HT1080 (cell line): ENCODE measurements at places on chromosomes 16 and 17. TPM values are rescaled to one million over a fixed set of nuclear protein-coding genes. Genes with fewer than 3 reads are reported as not detected.

The RNF157 gene
- 0.10 and 0.23 TPM in 2 replicates for total RNA-seq

The HEATR9 gene
- not detected in 2 replicates for total RNA-seq

The COTL1 gene
- 187 and 217 TPM in 2 replicates for total RNA-seq

The BICDL2 gene
- total RNA-seq, result not detected in 2 replicates

The CHRNE gene
- not detected in 2 replicates for total RNA-seq

The BAIAP3 gene
- total RNA-seq, result 0.13 and 0.50 TPM in 2 replicates

The GDPD1 gene
- 0.77 and 1.5 TPM in 2 replicates for total RNA-seq

The C16orf92 gene
- not detected in 2 replicates for total RNA-seq

The SKAP1 gene
- 0.18 TPM in 1 of 2 replicates, not detected in the other for total RNA-seq

The PGP gene
- 40.0 and 50.1 TPM in 2 replicates for total RNA-seq

The ABCC12 gene
- not detected in 2 replicates for total RNA-seq

The IRX5 gene
- 0.13 and 0.85 TPM in 2 replicates for total RNA-seq

DNA sequence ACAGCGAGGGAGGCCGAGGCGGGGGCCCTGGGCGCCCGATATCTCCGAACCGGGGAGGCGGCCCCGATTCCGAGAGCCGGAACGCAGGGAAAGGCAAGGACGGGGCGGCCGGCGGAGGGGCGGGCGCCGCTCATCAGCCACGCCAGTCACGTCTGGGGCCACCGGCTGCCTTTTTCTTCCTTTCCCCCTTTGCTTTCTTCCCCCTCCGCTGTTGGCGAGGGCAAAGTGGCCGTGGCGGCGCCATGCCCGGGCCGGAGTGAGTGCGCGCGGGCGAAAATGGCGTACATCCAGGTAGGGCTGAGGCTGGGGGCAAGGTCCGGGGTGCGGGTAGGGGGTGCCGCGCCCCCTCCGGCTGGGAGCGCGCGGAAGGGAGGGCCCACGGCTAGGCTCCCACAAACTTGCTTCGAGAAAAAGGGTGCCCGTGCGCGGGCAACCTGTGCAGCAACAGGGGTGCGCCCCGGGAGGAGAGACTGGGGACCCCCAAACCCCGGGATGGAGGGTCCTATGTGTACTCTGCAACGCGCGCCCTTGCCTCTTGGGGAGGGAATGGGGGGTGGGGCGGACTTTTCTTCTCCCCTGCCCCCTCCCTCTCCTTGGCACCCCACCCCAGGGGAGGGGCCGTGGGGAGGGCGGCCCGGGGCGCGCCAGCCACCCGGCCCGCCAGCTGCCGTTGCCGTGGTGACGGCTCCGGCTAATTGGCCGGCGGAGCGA is 486 bp downstream of the SYT17 start:
- DNase-seq, result no peak

GRCh38 chr16:35714665-35715064 is 2255.3 kb downstream of the TP53TG3F start:
- DNase-seq, result no peak

DNA sequence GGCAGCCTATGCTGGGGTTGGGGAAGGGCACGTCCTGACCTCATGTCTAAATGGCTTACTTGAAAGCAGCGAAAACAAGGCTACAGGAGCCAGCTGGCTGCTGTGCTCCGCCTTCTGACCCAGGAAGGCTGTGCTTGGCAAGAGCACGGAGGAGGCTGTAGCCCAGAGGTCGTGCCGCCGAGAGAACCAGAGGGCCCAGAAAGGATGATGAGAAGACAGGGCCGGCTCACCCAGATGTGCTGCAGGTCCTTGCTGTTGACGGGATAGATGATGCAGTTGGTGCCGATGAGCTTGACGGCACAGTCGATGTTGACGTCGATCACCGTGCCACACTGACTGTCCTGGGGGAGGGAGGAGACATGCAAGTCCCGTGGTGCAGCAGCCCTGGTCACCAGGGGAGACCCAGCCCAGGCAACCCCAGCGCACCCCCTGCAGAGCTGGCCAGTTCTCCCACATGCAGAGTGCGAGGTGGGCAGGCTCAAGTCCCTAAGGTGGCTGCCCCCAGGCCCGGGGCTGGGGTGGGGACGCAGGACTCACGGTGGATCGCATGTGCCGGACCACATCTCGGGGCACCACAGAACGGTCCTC is 20.7 kb downstream of the SPHK1 start:
- DNase-seq, result no peak

- peak; percentile 73 for DNase-seq
Observed at GRCh38 chr16:77273-77806, 685 bp upstream of the MPG start.

- no peak for DNase-seq
Observed at GRCh38 chr17:50605429-50605828, 29.3 kb upstream of the ABCC3 start.

DNA sequence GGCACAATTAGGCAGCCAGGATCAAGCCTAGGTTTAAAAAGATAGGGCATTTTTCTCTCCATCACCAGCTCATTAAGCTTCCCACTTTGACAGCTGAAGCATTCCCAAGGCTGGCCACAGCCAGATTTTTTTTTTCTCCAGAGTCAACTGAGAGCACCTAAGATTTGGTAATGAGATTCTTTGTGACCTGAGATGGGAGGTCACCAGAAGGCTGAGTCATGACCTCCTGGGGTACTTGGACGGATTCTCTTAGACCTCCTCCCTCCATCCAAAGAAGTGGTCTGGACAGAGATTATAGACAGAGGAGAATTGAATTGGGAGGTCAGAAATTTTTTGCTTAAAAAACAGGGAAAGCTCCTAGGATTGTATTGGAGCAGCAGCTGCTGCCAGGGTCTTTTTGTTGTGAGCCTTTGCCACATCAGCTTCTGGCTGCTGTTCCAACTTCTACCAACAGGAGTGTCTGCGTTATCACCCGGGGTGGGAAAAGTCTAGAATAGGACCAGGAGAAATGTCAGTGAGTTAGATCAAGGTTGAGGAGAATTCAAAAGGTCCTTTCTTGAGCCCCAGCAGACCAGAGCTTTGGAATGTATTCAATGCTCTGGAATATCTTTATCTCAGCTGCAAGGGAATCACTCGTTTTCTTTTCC is 221.2 kb upstream of the N4BP1 start:
- DNase-seq, result peak; percentile 3

GRCh38 chr17:10031606-10032005 is 126.5 kb upstream of the RCVRN start:
- DNase-seq, result no peak

DNA sequence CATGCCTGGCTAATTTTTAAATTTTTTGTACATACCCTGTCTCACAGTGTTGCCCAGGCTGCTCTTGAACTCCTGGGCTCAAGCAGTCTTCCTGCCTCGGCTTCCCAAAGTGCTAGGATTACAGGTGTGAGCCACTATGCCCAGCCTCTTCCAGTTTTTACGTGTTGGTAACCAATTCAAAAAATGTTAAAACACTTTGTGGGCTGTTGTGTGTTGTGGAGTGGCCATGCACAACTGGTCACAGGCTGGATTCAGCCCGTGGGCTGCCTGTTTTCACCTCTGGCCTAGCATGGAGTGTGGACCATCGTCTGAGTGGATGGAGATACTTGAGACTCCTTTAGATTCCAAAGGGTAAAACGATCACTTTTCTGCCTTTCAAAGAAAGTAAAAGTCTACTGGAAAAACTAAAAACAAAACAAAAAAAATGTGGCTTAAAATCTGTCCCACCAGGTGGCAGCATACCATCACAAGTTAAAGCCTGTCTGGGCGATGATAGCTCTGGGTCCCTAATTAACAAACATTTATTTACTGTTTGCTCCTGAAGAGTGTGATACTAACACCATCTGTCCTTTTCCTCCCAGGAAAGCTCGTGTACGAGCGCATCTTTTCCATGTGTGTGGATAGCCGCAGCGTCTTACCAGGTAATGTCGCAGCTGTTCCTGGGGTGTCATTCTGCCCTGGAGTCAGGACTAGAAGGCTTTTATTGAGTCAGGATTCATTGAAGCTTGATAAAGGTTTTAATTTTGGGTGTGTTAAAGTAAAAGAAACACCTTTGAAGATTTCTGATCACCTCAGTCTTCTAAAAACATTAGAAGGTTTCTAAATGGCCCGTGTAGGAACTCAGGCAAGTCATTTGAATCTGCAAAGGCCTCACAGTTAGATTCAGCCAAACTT is 45.8 kb downstream of the VPS35L start:
- peak; percentile 3 for DNase-seq

GRCh38 chr17:12077773-12078172 is 57.1 kb downstream of the MAP2K4 start:
- no peak for DNase-seq

- DNase-seq, result peak; percentile 79
Observed at GRCh38 chr16:55542459-55543082, 23.9 kb upstream of the CAPNS2 start.

GRCh38 chr17:9334536-9335446 is 240.8 kb downstream of the STX8 start:
- peak; percentile 70 for DNase-seq

DNA sequence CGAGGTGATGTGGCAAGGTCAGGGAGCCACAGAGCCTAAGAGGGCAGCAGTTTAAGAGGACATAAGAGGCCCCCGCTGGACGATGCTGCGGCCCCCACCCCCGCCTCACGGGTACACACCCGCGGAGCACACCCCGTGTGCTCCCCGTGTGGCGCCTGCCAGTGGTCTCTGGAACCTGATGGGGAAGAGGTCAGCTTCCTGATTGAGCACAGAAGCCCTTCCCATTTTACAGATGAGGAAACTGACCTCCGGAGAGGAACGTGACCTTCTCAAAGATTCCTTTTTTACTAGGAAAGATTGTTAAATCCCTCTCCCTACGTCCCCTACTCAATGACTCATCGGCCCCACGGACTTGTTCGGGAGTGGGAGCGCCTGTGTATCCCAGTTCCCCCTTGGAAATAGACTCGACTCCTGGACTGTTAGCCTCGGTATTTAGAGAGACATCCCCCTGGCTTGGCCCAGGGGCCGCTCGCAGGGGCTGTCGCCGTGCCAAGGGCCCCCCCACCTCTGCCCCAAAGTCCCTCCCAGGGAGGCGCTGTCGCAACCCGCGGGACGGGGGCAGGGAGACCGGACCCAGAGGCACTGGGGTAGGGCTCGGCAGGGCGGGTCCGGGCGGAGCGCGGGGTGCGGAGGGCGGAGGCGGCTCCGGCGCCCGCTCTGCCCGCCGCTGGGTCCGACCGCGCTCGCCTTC is at the start of gene ABCC3:
ABCC3 (plus strand) TSS at position 658 of the 691 bp plus-strand sequence. CDS start 56 bp downstream, outside the sequence.
- no peak for DNase-seq

- no peak for DNase-seq
Observed at GRCh38 chr16:90078579-90078895, 1.4 kb upstream of the PRDM7 start.

DNA sequence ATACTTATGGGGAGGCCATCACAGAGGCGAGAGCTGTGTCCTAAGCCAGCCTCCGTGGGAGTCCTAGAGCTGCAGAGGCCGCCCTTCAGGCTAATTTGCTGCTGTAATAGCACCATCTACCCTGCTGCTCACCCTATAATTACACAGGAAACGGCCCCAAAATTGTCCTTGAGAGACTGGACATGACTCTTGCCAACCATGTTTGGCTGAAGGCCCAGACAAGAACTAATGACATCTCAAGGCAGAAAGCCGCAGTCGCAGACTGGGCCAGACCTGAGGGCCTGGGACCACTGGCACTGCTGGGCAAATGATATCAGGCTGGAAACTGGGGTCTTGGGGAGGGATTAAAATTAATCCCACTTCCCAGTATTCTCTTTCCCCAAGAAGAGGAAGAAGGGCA is 24.1 kb downstream of the PSMD7 start:
- DNase-seq, result no peak

- DNase-seq, result peak; percentile 23
Observed at GRCh38 chr17:17067257-17067656, 25.0 kb downstream of the MPRIP start.

GRCh38 chr16:64122177-64122576 is 999.7 kb downstream of the CDH11 start:
- peak; percentile 11 for DNase-seq

DNA sequence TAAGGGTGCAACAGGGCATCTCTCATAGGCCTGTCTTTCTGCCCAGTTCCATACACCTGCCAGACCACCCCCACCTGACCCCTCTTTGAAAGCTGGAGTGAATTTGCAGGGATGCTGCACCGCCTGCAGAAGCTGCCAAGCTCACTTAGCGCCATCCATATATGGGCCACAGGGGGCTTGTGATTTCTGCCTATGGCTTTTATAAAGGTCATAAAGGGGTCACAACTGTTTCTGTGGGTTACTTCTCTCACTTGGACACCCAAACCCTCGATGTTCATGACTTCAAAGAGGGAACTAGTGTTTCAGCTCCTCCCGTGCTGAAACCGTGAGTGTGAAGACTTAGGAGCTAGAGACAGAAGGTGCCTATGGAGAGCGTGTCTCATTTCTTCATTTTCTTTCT is 23.9 kb upstream of the MEAK7 start:
- DNase-seq, result no peak

DNA sequence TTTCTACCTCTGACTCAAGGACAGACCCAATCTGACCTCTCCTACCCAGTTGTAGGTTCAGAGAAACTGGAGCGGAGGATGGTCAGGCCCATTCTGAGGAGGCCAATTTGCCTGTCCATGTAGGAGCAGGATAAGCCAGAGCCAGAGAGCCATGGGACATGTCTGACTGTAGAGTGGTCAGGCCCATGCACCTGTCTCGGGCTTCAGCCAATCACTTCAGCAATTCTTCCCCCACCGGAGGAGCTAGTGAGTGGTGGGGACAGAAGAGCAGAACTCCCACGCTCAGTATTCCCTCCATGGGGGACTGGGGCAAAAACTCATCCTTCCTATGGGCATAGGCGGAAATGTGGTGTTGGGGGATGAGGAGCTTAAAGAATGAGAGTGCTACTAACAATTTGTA is 14.3 kb downstream of the DCAF7 start:
- no peak for DNase-seq

DNA sequence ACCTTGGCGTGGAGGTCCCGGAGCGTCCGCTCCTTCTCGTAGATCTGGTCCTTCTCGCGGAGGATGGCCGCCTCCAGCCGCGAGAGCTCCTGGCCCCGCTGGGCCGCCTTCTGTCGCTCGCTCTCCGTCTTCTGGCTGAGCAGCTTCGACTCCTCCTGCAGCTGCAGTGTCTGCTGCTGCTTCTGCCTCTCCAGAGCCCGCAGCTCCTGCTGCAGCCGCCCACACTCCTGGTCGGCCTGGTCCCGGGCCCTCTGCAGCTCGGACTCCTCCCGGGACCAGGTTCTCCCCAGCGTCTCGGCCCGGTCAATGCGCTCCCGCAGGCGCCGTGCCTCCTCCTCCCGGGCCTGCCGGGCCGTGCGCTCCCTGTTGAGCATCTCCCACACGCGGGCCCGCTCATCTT is 7.6 kb downstream of the CDK3 start:
- no peak for DNase-seq

- no peak for DNase-seq
Observed at GRCh38 chr17:30599428-30600059, 122.3 kb downstream of the GOSR1 start.
